NCI-H526 treated with DMSO at 0.1 percent for 48 hours (cell line): ENCODE measurements at places on chromosomes 1 and 21.

DNA sequence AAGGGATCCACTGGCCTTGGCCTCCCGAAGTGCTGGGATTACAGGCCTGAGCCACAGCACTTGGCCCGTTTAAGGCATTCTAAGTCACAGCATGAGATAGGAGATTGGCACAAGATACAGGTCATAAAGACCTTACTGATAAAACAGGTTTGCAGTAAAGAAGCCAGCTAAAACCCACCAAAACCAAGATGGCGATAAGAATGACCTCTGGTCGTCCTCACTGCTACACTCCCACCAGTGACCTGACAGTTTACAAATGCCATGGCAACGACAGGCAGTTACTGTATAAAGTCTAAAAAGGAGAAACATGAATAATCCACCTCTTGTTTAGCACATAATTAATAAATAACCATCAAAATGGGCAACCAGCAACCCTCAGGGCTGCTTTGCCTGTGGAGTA is 33.3 kb upstream of the RCC2 start:
- DNase-seq: no peak

DNA sequence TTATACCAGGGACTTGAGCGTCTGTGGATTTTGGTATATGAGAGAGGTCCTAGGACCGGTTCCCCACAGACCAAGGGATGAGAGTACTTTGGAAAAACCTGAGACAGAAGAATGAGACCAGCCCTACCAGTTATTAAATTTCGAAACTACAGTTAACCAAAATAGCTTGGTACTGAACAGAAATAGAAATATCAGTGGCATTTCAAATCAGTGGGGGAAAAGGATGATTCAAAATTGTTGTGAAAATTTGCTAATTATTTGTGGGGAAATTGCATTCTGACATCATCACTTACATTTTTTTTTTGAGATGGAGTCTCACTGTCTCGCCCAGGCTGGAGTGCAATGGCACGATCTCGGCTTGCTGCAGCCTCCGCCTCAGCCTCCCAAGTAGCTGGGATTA is 8.2 kb downstream of the EXOC8 start:
- DNase-seq: no peak

DNA sequence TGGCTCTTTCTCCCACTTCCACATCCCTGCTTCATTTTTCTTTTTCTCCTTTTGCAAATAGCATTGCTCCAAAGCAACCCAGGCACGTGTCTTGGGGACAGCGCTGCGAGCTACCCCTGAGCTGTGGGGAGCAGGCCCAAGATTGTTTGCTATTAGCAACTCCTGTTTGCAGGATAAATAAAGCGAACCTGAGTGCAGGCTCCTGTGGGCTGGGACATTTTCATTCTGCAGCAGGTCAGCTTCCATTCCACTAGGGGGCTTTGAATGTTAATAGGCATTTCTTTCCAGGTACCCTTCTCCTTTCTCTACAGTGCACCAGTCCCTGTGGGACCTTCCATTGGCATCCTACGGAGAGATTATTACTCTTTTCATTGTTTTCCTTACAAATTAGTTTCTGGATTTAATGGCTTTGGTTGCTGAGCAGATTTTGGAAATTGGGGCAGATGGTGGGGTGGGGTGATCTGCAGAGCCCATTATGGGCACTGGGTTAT is 54.0 kb downstream of the OLFML3 start:
- no peak for DNase-seq

DNA sequence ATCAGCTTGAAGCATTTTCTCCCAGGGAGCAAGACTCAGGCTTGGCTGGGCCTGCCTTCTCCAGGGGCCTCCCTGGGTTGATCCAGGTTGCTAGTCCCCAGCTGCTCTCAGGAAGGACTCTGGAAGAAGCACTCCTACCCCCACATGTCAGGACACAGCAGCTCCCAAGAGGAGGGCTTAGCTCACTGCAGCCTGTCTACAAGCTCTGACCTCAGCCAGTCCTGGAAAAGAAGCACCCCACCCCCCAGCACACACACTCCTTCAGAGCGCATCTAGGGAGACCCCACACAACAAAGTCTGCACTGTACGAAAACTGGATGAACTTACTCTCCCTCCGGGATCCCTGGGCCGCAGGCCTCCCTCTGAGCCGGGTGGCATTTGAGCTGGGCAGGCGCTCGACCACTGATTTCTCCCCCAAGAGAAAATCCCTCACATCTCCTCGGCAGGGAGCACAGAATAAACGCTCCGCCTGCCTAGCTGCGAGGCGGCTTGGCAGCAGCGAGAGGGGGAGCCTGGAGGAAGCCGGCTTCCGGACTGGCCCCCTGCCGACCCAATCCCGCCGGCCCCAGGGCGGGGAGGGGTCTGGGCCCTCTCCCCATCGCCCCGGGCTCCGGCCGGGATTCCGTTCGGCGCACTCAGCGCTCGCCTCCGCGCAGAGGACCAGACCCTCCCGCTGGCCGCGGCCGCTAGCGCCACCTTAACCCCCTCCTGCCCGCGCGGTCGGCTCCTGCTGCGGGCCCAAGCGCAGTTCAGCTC is at the start of gene KCNA2:
TSS of gene KCNA2 (minus strand) at position 458 of the 756 bp plus-strand sequence. CDS start 1,576 bp downstream, outside the sequence.
- peak; percentile 15 for DNase-seq

DNA sequence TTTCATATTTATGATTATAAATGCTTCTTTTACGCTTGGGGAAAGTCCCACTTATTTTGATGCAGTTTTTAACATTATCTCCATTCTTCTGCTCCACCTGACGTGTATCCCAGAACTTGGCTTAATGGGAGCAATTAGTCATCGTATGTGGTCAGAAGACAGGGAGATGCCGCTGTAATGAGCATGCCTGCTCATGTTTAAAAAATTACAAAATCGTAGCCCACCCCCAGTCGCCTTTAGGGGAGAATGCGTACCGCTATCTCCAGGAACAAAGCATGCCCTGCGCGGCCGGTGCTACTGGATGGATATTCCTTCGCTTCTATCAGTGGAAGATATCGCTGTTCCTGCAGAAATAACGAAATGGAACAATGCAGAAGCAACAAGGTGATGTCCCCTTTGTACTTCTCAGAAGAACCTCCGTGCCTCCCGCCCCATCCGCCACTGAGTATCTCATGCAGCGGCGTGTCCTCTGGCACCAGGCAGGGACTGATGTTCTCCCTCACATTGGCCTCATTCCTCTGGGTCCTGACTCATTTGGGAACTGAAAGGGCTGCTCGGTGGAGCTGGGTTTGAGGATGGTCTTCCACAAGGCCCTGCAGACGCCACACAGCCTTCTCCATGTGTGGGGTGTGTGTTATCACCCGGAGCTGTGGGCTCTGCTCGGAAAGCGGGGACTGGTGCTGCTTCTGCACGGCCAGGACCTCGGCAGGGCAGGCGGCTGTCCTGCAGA is 116.3 kb upstream of the COL6A1 start:
- DNase-seq: no peak

DNA sequence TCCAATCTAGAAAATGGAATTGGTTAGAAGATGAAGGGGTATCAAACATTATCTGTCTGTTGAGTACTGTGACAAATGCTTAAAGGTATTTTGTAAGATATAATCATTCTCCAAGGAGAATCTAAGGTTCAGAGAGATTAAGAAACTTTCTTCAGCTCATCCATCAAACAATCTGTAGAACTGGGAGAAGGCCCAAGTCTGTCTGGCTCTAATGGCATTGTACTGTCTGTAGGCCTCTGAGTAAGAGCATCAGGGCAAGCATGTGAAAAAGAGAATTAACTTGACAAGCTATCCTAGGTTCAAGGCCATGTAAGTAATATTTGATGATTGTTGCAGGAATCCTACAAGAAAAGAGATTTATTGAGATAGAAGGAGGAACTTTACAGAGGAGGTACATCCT is 5.3 kb upstream of the FGGY start:
- DNase-seq: no peak

- no peak for DNase-seq
Observed at GRCh38 chr1:230691615-230692014, 22.3 kb downstream of the AGT start.

- DNase-seq: no peak
Observed at GRCh38 chr1:173682184-173682583, 12.5 kb upstream of the ANKRD45 start.

GRCh38 chr1:8194481-8195227 is 123.3 kb upstream of the SLC45A1 start:
- peak; percentile 87 for DNase-seq

DNA sequence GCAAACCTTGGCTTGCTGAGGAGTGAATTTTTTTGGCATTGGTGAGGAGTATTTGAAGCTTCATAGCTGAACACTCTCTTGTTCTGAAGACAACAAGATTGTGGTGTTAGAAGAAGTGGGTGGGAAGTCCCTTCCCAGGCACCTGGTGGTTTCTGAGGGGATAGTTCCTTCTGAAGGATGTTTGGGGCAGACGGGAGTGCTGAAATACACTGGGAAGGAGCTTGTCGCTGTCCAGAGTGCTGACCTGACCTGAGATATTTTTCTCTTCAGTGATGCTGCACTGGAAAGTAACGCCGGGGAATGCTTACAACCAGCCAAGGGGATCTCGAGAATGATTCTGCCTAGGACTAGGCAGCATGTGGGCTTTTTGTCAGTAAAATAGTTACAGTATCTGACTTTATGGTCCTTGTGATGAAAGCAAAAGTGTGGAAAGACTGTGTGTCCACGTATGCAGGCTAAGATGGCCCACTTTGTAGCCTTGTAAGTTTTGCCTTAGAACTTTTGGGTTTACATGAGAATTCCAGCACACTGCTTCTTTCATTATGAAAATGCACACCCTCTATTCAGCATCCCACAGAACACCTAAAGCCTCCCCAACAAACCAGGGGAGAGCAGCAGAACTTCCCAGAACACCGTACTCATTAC is 33.1 kb upstream of the NFASC start:
- no peak for DNase-seq

DNA sequence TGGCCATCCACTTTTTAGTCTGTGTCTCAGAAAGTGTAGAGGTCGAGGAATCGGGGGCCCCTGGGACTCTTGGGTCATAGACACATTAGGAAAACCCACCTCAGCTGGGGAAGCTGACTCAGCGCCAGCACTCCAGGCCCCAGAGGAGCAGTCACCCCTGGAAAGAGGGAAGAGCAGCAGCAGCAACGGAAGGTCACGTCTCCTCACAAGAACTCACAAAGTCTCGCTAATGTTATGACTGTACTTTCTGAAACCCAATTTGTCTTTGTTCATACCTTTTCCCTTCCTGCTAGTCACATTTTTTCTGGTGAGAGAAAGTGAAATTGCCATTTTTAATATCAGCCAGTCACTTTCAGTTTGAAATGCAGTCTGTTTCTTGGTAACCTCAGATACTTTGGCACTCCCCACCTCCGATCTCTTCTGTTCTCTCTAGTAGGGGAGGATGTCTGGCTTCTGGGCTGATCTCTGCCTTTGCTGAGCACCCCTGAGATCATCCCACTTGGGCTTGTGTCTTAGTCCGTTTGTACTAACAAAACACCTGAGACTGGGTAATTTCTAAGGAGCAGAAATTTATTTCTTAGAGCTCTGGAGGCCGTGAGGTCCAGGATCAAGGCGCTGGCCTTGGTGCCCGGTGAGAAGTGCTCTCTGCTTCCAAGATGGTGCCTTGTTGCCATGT is 6.0 kb upstream of the NLRP3 start:
- DNase-seq: no peak

DNA sequence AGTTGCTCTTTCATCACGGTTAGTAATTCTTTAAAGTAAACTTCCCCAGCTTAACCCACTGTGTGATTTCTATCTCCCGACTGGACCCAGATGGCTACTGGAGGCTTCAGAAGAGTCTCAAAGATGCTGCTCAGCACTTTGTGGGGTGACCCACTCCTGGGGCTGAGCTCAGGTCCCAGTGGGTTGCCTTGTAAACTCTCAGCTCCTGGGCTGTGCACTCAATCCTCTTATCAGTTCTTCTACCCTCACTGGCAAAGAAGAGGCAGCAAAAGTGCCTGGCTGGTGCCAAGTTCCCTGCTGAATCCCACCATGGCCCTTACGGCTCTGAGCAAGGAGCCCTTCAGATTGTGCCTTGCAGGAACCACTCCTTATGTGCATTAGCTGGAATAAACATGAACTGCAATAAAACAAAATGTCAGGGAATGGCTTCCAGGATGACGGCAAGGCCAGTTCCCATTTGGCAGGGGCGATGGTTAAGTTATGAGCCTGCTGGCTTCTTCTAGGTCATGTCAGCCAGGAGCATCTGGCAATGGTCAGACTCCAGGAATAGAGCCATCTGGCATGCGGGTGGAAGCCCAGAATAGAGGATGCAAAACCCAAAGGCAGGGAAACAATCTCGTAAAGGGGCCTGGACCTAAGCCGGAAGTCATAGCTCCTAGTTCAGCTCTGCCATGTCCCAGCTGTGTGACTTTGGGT is 6.8 kb downstream of the MYOC start:
- DNase-seq: no peak
